Testis (tissue), 5 donors: ENCODE measurements at places on chromosomes 3 and 15. TPM values are rescaled to one million over a fixed set of nuclear protein-coding genes. Genes with fewer than 3 reads are reported as not detected.

SCN11A gene
- total RNA-seq, result 3.5 TPM

ZMYND10 gene
- 335 TPM for total RNA-seq

CHRM5 gene
- total RNA-seq, result 0.94 TPM

CHAC1 gene
- 2.5 TPM for total RNA-seq

GRCh38 chr3:181966393-181966792 is 254.7 kb downstream of the SOX2 start:
- no peak for DNase-seq

DNA sequence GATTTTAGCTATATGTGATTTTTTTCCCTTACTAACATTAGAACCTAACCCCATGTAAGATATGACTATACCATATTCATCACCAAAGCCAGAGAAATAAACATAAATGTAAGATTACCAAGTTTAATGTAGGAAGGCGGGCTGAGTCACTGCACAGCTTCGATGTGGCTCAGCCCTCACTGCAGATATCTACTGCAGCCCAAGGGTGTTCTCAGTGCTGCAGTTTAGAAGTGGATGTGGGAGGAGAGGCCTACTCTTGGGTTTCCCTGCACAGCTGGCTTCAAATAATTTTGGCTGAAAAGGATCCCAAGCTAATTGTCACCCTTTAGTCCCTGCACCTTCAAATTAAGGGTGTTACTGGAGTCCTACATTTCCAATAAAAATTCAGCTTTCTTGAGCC is 9.3 kb downstream of the ARPP19 start:
- no peak for DNase-seq

ECE2 gene
- 1.4 TPM for total RNA-seq

GRCh38 chr3:50627407-50628051 is 10.6 kb downstream of the MAPKAPK3 start:
- DNase-seq, result no peak

DNA sequence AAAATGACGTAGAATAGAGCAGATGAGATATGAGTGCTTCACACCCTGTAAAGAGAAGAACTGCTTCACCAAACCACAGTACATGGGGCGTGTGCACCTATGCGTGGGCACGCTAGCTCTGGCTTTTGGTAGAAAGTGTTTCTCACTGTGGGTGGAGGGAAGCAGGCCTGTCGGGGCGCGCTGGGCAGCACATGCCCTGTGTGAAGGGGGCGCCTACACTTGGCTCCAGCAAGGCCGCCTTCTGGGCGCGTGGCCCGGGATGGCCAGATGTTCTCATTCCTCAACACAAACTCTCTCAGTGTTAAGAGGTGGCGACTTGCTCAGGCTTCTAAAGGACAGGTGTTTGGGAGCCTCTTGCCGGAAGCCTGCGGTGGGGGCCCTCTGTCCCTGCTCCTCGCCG is 90.0 kb downstream of the FBLN2 start:
- DNase-seq, result no peak
